Left renal pelvis (tissue), 4 donors: ENCODE measurements at places on chromosomes 11 and 22.

GRCh38 chr11:68818181-68818580 lies 23.5 kb downstream of the CPT1A start:
- DNase-seq: no peak

GRCh38 chr22:41799486-41800347 lies 762 bp upstream of the CCDC134 start:
- DNase-seq: no peak

DNA sequence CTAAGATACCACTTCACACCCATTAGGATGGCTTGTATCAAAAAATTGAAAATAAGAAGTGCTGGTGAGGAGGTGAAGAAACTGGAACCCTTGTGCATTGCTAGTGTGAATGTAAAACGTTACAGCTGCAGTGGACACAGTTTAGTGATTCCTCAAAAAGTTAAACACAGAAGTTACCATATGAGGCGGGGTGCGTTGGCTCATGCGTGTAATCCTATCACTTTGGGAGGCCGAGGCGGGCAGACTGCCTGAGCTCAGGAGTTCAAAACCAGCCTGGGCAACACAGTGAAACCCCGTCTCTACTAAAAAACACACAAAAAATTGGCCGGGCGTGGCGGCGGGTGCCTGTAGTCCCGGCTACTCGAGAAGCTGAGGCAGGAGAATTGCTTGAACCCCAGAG lies 43.5 kb downstream of the SGSM3 start:
- DNase-seq: no peak

DNA sequence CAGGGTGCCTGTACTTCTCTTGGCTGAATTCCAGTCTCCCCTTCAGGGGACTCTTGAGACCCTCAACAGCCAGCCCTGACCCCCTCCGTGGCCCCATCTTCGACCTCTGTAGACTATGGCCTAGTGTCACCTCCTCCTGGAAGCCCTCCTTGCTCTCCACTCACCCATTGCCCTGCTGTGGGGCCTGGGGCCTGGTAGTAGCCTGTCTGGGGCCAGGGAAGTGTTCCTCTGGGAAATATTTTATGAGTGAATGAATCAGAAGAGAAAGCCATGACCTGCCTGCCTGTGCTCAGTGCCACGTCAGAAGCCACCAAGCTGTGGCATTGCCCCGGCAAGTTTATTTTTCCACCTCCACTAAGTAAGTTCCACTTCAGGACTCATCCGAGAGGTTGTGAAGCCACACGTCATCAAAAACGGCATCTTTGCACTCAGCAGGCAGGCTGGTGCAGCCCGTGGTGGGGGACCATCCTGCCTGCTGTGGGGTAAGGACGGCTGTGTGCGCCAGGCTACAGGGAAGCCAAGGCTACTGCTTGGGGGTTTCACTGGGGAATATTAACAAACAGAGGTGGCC lies 59.6 kb upstream of the PPARA start:
- no peak for DNase-seq

DNA sequence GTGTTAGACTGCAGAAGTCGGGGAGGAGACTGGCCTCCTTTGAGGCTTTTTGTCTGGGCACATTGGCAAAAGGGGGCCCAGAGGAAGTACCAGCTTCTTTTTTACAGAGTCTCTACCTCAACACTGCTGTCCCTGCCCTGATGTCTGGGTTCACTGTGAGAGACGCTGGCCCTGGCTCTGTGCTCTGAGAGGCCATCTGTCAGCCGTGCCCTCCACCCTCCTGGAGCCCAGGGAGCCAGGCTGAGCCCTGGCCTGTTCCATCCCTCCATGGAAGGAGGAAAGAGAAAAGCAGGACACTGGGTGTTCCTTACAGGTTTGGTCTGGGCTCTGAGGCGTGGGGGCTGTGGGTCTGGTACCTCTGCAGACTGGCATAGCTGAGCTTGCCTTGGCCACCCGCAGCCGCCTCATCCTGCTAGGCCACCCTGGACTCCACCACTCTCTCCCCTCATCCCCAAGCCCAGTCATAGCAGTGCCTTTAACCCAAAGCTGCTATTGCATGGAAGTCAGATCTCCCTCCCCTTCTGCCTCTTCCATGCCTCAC lies 105.5 kb upstream of the PARVA start:
- no peak for DNase-seq

DNA sequence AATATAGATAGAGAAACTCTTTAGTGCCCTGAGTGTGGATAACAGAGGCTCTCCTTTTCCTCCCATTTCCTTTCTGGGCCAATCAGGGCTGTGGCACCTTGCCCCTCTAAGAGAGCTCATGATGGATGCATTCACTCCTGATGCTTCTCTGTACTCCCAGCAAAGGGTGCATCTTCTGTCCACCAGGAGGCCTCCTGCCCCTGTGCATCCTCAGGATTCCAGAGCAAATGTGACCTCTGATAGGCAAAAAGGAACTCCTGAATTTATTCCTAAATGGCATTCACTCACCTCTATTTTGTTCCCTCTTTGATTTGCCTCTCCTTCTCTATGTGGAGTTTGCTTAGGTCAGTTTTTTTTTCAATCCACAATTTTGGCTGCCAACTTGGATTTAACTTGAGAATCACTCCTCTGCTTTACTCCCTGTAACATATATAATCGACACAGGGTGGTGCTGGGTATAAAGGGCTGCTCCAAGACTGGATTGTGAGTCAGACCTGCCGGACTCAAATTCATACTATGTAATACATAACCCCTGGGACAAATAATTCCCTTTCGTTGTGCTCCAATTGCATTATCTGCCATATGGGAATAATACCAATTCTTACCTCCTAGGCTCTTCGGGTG lies 1.1 kb upstream of the MRGPRX4 start:
- no peak for DNase-seq

DNA sequence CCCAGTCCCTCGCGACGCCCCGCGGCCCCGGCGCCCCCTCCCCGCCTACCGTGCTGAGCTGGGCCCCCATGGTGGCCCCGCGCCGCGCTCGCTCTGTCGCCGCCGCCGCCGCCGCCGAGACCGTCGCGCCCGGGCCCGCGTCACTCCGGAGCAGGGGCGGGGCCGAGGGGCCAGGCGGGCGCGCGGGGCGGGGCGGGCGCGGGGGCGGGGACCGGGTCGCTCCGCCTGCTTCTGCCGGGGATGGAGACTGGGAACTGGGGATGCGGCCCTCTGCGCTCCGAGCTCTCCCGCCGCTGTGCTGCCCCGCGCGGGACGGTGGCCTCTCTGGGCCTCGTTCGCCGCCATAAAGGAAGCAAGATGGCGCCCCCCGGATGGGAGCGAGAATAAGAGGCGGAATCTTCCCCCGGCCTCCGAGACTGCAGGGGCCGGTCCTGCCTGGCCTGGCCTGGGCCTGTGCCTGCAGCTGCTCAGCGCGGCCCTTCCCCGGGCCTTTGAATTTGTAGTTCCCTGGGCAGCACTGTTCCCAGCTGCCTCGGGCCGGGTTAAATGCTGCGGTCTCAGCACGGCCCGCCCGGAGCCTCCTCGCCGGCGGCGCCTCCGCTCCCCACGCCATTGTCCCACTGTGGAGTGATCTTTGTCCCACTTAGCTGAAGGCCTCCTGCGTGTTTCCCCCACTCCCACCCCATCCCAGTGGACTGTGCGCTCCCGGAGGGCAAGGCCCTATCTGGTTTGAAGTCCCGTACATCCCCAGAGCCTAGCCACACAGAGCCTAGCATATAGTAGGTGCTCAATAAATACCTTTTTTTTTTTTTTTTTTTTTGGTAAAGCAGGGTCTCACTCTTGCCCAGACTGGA lies at the start of gene CYB5R3:
Gene CYB5R3 (minus strand): TSS at position 147 of the 854 bp plus-strand sequence. CDS start 77 bp downstream, at position 70.
- no peak for DNase-seq

DNA sequence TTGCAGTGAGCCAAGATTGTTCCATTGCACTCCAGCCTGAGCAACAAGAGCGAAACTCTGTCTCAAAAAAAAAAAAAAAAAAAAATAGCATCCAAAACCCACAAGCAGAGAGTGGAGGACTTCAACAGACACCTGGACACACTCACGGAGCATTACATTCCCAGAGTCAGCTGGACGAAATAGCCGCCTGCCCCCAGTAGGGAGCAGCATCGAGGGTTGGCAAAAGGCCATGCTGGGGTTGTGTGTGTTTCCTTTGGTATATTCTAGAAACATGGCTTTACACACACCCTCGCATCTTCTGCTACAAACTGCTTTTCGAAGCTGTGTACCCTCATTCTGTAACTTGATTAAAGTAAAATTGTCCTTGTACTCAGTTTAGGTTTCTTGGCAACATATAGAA lies 5.3 kb downstream of the ADA2 start:
- DNase-seq: no peak

- DNase-seq: no peak
Observed at GRCh38 chr22:20228055-20228938, 39.8 kb downstream of the RTN4R start.

- no peak for DNase-seq
Observed at GRCh38 chr11:96361778-96362177, 18.8 kb upstream of the MAML2 start.

GRCh38 chr11:57515332-57516060 lies at the start of gene SLC43A1:
Gene SLC43A1 (minus strand): TSS chr11:57515702. CDS start chr11:57514111, 1,591 bp downstream.
- DNase-seq: no peak

DNA sequence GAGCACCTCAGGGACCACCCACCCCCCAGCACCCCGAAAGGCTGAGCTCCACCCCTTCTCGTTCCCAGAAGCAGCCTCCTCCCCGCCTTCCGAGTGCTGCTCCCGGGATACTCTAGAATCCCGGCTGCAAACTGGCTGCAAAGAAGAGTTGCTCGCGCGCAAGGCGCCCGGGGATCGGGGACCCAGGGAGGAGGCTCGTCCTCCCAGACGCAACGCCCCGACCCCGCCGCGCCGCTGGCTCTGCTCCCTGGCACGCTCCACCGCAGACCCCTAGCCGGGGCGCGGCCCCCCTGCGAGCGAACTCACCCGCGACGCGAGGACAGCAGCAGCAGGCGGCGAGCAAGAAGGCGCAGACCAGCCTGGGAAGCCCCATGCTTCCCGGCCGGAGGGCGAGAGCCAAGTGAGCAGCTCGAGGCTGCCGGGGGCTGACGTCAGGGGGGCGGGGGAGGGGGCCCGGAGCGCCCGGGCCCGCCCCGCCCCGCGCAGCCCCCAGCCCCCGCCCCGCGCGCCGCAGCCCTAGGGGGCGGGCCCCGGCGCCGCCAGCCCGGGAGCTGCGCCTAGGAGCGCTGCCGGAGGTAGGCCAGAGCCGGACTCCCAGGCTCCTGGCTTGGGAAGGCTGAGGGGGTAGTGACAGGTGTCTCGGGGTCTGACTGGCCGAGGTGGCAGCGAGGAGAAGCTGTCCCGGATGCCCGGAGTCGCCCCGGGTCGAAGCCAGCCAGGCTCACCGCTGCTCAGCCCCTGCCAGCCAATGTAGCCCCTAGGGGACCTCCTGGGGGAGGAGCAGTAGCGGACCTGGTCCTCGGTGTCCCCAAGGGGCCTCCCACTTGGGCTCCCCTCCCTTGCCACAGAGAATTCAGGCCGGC lies at the start of gene MCAM:
Gene MCAM (minus strand): TSS at position 402 of the 863 bp plus-strand sequence. CDS start 29 bp downstream, at position 373.
- no peak for DNase-seq

- DNase-seq: no peak
Observed at GRCh38 chr11:128262463-128263345, 324.7 kb downstream of the ETS1 start.

DNA sequence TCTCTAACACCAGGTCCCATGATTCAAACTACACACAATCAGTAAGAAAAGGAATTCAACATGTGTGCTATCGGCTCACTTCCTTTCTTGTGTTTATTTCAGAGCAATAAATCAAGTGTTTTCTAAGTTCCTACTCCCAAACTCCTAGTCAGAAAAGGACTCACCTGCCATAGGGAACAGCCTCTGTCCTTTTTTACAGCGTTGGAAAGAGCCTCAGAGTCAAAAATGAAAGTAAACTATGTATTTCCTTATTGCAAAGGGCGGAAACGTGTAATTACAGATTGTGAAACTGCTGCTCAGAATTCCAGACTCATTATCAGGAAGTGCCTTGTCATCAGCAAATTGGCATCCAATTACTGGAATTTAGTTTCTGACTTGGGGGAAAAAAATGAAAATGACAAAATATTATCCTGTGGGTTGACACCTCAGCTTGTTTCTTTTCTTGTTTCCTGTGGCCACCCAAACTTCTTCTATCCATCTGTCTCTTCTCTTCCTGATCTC lies at the start of gene CASP4:
Gene CASP4 (minus strand): TSS at position 220 of the 501 bp plus-strand sequence. CDS start 49 bp downstream, at position 171.
- DNase-seq: no peak

- DNase-seq: no peak
Observed at GRCh38 chr11:67153971-67154370, 34.9 kb downstream of the KDM2A start.

DNA sequence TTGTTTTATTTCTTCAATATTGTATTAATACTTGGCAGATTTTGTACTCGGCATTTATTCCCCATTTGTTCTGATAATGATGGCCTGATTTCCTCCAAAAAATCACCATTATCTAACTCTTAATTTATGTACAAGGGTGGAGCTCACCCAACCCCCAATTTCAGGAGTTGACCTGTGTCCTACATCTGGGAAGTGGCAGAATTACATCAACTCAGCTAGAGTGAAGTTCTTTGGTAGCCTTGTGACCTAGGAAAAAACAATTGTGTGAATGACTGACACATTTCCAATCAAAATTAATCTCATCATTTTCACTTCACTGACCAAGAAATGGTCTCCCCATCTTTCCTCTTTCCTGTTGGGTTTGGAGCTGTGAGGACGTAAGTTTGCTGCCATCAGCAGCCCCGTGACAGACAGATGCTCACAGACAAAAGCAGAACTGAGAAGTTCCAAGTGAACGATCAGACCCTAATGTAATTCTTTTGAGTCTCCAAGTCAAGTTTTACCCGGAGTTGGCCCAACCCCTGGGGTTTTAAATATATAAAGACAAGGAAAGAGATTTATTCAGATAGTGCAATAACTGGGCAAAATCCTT lies 16.6 kb upstream of the MS4A6E start:
- DNase-seq: no peak

GRCh38 chr11:86062719-86063118 lies 6.2 kb downstream of the PICALM start:
- DNase-seq: no peak

DNA sequence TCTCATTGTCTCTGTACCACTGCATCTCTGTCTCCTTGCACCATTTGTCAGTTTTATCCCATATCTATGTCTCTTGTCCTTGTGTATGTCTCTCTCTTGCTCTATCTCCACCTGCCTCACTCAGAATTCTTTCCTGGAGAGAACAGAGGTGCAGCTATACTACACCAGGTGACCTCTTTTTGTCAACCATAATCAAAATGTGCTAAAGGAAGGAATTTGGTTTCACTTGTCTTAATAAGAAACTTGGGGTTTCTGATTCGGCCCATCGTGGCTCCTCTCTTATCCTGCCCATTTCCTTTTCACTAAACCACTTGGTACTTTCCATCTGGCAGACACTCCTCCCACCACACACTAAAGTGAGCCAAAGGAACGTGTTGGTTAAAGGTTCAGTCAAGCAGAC lies 2.0 kb upstream of the C11orf42 start:
- no peak for DNase-seq

GRCh38 chr22:31748490-31748889 lies 1.4 kb downstream of the PRR14L start:
- no peak for DNase-seq

- no peak for DNase-seq
Observed at GRCh38 chr11:119627286-119627685, 101.7 kb downstream of the NECTIN1 start.
